ENCODE measurements at places on chromosomes 3 and 15.

- no peak for DNase-seq
Measured at GRCh38 chr3:147426931-147427330, 17.8 kb downstream of the ZIC1 start.

GRCh38 chr3:155886915-155887314 is 16.5 kb downstream of the GMPS start:
- no peak for DNase-seq

DNA sequence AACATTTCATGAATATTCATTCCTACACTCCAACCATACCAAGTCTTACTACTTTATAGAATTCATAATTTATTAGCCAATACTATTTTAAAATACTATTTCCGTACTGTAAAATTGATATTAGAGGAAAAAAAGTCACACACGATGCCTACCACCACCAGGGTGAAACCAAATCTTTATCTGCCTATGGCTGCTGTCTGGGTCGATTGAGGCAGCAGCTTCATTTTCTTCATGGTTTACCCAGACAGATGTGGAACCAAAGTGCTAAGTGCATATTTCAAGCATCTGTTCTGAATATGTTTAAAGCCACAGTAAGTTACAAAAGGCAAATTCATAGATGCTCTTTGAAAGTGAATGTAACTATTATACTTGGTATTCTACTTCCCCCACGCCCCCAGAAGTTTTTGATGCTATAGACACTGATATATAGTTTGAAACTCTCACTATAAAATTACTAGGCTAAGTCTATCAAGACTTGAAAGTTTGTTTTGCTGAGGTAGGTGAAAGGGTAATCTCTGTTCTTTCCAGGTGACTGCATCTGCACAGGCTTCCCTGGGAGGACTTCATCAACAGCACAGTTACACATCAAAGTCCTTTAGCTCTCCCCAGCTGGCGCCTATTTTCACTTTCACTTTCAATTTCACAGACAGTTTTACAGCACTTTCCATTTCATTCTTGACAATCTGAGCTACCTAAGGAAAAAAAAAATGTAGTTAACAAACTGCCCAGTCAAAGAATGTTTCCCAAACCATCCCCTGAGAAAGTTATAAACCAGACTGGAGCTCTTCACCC is 113.9 kb downstream of the POLQ start:
- DNase-seq, result peak; percentile 30

DNA sequence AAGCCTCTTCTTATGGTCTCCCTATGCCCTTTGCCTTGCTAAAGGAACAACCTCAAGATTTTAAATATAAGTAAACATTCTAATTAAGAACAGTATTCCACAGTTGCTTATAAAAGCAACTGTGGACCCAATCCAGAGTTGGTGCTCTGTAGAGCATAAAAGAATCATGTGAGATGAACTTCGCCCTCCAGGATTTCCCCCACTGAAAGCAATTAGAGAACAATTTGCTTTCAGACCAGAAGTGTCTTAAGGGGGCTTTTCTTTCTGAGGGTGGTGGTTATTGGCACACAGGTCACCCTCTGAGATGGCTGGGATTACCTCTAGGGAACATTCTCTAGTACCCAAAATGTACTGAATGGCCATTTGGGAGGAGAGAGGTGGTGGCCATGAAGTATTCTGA is 10.6 kb downstream of the ZNF592 start:
- no peak for DNase-seq

GRCh38 chr3:69671082-69671952 is 67.9 kb upstream of the MITF start:
- DNase-seq, result no peak

- DNase-seq, result no peak
Measured at GRCh38 chr3:105511031-105511430, 144.3 kb downstream of the ALCAM start.
